ENCODE measurements at places on chromosomes 1 and 21.

DNA sequence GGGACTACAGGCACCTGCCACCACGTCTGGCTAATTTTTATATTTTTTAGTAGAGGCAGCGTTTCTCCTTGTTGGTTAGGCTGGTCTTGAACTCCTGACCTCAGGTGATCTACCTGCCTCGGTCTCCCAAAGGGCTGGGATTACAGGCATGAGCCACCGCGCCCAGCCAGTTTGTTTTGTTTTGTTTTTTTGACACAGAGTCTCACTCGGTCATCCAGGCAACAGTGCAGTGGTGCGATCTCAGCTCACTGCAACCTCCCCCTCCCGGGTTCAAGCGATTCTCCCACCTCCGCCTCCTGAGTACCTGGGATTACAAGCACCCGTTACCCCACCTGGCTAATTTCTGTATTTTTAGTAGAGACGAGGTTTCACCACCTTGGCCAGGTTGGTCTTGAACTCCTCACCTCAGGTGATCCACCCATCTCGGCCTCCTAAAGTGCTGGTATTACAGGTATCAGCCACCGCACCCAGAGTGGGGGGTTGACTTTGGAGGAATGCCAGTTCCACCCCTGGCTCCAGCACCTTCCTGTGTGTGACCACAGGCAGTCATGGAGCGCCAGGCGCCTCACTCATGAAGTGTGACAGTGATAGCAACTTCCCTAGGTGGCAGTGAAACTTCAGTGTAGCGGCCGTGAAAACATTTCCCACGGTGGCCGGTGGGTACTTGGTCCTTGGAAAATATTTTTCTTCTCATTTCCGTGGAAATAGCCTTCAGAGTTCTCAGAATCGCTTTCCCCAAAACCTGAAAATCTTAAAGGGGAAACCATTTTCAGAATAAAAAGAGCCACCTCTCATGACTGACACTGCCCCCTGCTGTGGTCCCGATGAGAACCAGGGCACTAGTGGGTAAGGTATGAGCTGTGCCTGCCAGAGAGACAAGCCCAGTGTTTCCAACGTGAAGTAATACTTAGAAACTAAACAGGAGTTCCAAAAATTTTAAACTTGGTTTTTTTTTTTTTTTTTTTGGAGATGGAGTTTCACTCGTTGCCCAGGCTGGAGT, 48.6 kb downstream of the WDR4 start:
- DNase-seq, result no peak

GRCh38 chr1:39132505-39133339, 71.8 kb upstream of the MACF1 start:
- DNase-seq, result peak; percentile 81

GRCh38 chr1:98516306-98516705, 145.2 kb upstream of the SNX7 start:
- DNase-seq, result no peak

DNA sequence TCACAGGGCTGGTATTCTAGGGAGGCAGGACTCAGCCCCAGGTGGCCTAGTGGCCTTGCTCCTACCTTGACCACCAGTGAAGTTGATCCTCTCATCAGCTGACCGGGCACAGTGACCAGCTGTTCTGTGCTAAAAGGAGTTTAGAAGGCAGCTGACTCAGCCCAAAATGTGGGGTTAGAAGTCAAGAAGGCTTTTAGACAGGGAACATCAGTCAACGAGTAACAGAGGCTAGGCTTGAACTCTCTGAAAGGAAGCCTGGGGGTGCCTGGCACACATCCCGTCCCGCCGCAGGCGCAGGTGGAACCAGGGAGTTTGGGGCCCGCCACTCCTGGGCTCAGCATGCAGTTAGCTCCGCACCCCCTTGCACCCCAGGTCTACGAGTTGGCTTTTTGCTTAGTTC, 114.9 kb upstream of the SLC45A1 start:
- DNase-seq, result no peak

DNA sequence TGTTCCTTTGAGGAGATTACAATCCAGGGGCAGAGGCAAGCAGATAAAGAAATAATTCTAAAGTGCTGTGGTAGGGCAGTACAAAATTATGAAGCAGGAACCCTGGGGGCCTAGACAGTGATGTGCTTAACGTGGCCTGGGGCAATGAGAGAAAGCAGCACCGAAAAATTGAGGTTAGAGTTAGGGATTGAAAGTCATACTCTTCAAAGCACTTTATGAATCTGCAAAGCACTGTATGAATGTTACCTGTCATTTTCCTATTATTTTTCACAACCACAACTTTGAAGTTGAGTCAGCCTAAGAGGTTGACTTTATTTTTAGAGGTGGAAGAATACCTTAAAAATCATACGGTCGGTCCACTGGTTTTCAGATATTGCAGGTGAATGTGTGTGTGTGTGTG, 183.4 kb upstream of the NFIA start:
- no peak for DNase-seq

GRCh38 chr1:201020040-201020591, 3.4 kb downstream of the KIF21B start:
- no peak for DNase-seq

- no peak for DNase-seq
Observed at GRCh38 chr1:116292929-116293725, 79.9 kb upstream of the ATP1A1 start.

GRCh38 chr21:46585191-46585953, 19.5 kb downstream of the S100B start:
- no peak for DNase-seq

GRCh38 chr21:18529254-18529653, 125.7 kb upstream of the TMPRSS15 start:
- no peak for DNase-seq

DNA sequence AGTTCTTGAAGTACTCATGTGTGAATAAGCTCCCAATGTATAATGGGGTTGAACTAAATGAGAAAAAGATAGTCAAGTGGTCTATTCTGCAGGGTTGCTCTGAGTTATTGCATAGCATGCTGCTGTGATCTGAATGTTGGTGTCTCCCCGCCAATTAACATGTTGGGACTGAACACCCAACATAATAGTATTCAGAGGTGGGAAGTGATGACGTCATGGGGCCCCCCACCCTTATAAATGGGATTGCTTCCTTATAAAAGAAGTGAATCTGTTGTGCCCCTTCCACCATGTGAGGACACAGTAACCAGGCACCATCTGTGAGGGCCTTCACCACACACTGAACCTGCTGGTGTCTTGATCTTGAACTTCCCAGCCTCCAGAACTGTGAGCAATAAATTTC, 50.2 kb downstream of the MAB21L3 start:
- DNase-seq, result no peak

DNA sequence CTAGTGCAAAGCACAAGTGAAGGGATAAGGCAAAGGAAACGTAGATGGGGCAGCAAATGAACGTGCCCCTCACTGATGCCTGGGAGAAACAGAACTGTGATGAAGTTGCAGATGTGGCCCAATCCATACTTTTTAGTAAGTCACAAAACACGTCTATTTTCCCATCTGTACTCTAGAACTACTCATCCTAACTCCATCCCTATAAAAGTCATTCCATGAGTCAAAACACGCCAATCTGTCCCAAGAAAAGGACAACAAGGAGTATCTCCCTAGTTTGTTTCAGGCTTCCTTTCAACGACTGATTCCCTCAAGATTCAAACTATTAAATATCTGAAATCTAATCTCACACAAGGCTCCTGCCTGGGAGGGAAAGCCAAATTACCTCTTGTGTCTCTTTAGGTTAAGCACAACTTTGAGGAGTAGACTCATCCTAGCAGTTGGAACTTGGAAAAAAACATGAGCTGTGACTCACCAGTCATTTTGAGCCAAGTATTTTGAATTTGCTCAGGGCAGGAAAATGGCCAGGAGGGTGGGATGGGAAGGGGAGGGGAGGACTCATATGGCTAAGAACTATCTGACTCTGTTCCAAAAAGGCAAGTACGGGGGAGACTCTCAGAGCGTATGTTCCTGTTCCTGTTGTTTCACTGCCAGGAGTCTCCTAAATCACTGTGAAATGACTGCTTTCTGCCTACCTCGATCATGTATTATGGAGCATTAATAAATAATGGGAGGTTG, 214.5 kb upstream of the CAMK1G start:
- peak; percentile 54 for DNase-seq

GRCh38 chr1:83694449-83694848, 304.5 kb downstream of the TTLL7 start:
- no peak for DNase-seq

- no peak for DNase-seq
Observed at GRCh38 chr1:210822932-210823331, 311.0 kb downstream of the KCNH1 start.
